Choroid plexus epithelial cell (primary cell): ENCODE measurements at places on chromosomes 13 and 19.
A peak's percentile ranks its signal among the peaks of the same experiment; 100 is the strongest.

- DNase-seq: no peak
These were observed 48.3 kb upstream of the USP29 start for GRCh38 chr19:57071444-57071843.

- peak; percentile 23 for DNase-seq
These were observed 146.9 kb upstream of the UFM1 start for GRCh38 chr13:38202740-38203139.

- no peak for DNase-seq
These were observed 96.8 kb downstream of the RAB20 start for GRCh38 chr13:110464556-110465333.

- no peak for DNase-seq
These were observed 173.5 kb downstream of the DCT start for GRCh38 chr13:94305934-94306333.

- DNase-seq: no peak
These were observed 10.2 kb downstream of the SPRYD7 start for GRCh38 chr13:49925881-49926418.

DNA sequence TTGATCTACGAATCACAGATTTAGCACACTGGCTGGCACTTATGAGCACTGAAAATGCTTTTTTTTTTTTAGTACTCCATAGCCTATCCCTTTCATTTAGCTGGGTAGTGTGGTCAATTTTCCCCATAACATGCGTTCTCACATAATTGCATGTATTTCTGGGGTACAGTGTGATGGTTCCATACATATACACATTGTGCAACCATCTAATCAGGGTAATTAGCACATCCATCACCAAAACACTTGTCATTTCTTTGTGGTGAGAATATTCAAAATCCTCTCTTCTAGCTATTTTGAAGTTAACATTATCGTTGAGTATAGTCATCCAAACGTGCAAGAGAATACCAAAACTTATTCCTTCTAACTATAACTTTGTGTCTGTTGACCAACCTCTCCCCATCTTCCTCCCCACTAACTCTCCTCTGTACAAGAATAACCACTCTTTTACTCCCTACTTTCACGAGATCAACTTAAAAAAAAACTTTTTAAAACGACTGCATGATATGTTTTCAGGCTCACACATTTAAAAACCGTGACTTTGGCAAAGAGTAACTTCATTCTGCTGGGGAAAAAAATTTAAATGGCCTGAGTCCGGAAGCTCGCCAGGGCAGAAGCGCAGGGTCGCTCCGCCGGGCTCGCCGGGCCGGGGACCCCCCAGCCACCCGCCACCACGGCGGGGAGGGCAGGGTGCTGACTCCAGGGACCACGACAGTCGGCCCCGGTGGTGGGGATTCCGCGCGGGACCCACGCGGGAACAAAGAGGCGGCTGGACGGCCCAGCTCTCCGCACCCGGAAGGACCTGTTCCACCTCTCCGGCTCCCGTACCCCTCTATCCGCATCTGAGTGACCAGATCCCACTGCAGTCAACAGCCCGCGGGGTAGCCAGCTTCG is 868 bp upstream of the UBAC2 start:
- peak; percentile 24 for DNase-seq

DNA sequence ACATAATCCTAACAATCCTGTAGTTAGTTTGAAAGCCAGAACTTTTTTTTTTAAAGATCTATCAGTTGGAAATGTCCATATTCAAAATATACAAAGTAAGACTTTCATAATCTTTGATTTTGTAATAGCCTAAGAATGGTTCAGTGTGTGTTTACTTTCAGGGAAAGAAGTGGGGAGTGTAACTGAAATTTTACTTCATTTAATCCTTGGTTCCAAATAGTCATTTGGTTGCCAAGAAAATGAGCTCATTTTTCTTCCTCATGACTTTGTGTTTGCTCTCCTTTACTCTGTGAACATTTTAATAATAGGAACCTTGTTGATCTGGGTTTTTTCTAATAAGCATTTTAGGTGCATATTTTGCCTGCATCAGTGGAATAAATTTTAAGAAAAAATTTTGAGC is 278.8 kb downstream of the SLITRK6 start:
- DNase-seq: peak; percentile 74

GRCh38 chr19:17346109-17346671 is 8.8 kb downstream of the GTPBP3 start:
- peak; percentile 68 for DNase-seq

DNA sequence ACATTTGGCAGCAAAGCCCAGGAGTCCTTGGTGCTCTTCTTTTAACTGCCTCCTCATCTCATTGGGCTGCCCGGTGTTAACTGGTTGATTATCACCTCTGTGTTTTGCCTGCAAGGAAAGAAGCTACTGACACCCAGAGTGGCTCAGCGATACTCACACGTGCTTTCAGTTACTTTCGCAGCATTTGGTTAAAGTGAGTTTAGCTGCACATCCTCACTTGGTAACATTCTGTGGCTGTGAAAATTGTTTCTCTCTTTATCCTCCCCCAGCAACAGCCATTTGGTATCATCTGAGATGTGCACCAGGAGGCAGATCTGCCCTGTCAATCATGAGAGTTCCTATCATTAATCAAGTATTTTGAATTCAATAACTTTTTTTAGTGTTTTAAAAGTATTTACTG is 44.6 kb upstream of the GPR183 start:
- no peak for DNase-seq

GRCh38 chr19:6062274-6062673 is 48.0 kb downstream of the RFX2 start:
- no peak for DNase-seq

GRCh38 chr13:109228211-109228610 is 558.2 kb downstream of the IRS2 start:
- no peak for DNase-seq

GRCh38 chr19:14477418-14478112 is 2.4 kb upstream of the PTGER1 start:
- peak; percentile 80 for DNase-seq

DNA sequence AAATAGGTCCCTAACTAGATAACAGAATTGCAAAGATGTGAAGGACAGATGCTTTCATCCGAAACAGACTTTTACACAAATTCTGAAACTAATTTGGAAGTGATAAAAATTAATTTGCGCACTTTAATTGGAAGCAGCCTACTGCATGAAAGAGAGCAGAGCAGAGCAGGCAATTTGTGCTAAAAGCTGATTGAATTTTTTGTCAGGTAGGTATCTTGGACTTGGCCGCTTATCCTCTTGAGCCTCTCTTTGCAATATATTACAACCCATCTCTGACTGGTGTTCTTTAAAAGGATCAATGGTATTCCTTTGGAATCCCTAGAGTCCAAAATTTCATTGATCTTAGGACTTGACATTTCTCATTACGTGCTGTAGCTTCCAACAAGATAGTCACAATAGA is 183.3 kb upstream of the MAB21L1 start:
- DNase-seq: no peak

- no peak for DNase-seq
These were observed 135.9 kb downstream of the URI1 start for GRCh38 chr19:30077851-30078355.
